Osteocyte (in vitro differentiated cells): ENCODE measurements at places on chromosomes 5 and 9. TPM values are rescaled to one million over a fixed set of nuclear protein-coding genes. Genes with fewer than 3 reads are reported as not detected.

The CMBL gene
- total RNA-seq: 23.3 and 24.2 TPM in 2 replicates

GRCh38 chr5:150573216-150573615 is 65.3 kb downstream of the NDST1 start:
- no peak for DNase-seq

DNA sequence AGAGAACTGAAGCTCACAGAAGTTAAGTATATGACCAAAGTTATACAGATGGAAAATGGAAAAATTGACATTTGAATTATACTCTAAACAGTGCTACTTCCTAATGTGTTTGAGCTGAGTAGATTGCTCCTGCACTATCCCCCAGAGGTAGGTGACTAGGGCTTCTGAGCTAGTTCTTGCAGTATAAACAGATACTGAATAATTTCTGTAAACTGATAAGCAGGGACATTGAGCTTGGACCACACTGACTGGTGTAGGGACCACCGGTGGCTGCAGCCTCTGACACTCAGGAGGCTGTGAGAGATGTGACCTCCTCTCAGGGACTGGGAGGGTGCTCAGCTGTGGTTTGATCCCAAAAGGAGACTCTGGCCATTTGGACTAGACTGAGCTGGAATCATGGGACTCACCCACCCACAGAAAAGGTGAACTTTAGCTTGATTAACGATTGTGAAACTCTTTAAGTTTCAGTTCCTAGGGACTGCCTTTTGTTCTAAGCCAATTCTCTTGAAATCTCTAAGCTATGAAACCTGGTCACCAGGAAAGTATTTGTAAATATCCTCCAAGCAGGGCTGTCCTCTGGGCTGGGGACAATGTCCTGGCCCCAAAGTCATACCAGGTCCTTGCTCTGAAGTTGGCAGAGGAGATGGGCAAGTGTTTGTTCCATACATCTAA is 291.5 kb downstream of the SEC61B start:
- DNase-seq: no peak

The RPL35 gene
- total RNA-seq: 885 and 912 TPM in 2 replicates

GRCh38 chr5:19240170-19240569 is 747.8 kb downstream of the CDH18 start:
- no peak for DNase-seq

DNA sequence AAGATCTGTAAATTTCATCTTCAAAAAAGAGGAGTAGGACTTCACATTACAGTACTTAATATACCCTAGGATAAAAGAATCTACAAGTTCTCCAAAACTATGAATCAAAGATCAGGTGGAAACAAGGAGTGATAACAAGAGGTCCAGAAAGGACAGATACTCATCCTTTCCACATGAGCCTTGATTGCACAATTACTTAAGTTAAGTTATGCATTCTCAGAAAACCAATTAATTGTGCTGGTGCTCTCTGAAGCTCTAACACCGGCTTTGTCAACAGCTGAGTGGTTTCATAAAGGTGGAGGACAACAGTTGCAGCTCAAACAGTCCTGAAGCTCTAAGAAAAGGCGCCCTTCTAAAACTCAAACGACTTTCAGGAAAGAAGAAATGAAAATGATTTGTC is 251.9 kb downstream of the BNC2 start:
- DNase-seq: no peak

The ANKRD31 gene
- 0.13 and 0.18 TPM in 2 replicates for total RNA-seq

- DNase-seq: no peak
These were observed 219.3 kb downstream of the KCNN2 start for GRCh38 chr5:114581136-114581535.

- no peak for DNase-seq
These were observed 2.5 kb upstream of the MSMP start for GRCh38 chr9:35756275-35757225.

- DNase-seq: no peak
These were observed 210.7 kb upstream of the DMRT1 start for GRCh38 chr9:630817-631216.

- DNase-seq: peak; percentile 62
These were observed 248.3 kb downstream of the FSTL4 start for GRCh38 chr5:133363807-133364587.

The SOX30 gene
- not detected in 2 replicates for total RNA-seq

GRCh38 chr9:35318741-35319140 is 156.9 kb downstream of the UNC13B start:
- DNase-seq: no peak

GRCh38 chr5:40400245-40400644 is 279.5 kb upstream of the PTGER4 start:
- DNase-seq: no peak

The OR1L6 gene
- total RNA-seq: not detected in 2 replicates

DNA sequence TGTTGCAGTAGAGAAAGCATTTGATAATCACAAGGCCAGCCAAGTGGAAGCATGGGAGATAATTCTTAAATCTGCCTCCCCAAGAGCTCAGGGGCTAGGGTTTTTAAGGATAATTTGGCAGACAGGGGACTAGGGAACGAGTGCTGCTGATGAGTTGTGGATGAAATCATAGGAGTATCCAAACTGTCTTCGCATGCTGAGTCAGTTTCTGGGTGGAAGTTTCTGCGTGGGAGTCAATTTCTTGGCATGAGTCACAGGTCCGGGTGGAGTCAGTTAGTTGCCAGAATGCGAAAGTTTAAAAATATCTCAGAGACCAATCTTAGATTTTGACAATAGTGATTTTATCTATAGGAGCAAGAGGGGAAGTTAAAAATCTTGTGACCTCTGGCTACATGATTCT is 112.6 kb downstream of the TMC1 start:
- DNase-seq: no peak

GRCh38 chr9:136051837-136052471 is 43.1 kb downstream of the NACC2 start:
- peak; percentile 93 for DNase-seq

The CEP72 gene
- 5.4 and 7.6 TPM in 2 replicates for total RNA-seq

The GRXCR2 gene
- not detected in 2 replicates for total RNA-seq

DNA sequence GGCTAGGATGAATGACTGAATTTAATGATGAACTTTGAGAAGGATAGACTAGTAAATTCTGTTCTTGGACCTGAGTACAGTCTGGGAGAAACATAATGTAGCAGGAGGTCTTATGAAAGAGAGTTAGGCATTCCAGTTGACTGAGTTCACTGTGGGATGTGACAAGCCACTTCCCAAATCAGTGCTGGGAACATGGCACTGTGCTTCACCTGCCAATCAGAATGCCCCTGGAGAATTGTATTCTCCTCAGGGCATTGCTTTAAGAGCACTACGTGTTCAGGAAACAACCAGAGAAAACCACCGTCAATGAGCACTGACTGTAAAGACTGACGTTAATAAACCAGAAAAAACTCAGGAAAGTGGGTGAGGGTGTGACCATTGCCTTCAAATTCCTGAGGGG is 1.2 kb downstream of the CCDC107 start:
- DNase-seq: no peak

GRCh38 chr5:172322028-172322965 is 38.7 kb upstream of the UBTD2 start:
- no peak for DNase-seq

The MPDZ gene
- total RNA-seq: 51.9 and 56.1 TPM in 2 replicates

DNA sequence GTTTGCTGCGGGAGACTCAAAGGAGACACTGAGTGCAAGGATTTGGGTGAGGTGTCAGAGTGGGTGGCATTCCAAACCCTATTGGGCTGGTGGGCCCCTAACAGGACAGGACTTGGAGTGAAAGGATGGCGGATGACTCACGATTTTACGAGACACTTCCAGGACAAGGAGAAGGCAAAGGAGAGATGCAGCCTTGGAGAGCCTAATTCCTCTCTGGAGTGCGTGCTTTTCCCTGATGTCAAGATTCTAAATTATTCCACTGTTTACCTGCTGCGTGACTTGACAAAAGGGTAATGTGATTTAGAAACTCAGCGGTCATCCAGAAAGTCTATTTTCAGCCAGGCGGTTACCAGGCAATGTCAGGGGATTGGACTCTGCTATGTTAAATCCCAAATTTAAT is 41.6 kb upstream of the CD180 start:
- no peak for DNase-seq

The GGTA1 gene
- total RNA-seq: 0.64 and 1.1 TPM in 2 replicates

DNA sequence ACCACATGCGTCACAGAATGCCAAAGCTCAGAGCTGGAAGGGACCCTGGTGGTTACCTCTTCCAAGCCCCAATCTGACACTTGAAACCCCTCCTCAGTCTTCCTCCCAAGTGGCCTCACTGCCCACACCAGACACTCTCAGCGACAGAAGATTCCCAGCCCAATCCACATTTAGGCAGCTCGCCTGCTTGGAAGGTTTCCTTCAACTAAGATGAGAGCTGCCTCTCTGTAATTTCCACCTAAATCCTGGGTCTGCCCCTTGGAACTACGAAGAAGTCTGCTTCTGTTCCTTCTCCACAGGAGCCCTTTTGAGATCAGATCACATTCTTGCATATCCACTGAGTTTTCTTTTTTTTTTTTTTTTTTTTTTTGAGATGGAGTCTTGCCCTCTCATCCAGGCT is 83.7 kb downstream of the PAX5 start:
- DNase-seq: no peak

DNA sequence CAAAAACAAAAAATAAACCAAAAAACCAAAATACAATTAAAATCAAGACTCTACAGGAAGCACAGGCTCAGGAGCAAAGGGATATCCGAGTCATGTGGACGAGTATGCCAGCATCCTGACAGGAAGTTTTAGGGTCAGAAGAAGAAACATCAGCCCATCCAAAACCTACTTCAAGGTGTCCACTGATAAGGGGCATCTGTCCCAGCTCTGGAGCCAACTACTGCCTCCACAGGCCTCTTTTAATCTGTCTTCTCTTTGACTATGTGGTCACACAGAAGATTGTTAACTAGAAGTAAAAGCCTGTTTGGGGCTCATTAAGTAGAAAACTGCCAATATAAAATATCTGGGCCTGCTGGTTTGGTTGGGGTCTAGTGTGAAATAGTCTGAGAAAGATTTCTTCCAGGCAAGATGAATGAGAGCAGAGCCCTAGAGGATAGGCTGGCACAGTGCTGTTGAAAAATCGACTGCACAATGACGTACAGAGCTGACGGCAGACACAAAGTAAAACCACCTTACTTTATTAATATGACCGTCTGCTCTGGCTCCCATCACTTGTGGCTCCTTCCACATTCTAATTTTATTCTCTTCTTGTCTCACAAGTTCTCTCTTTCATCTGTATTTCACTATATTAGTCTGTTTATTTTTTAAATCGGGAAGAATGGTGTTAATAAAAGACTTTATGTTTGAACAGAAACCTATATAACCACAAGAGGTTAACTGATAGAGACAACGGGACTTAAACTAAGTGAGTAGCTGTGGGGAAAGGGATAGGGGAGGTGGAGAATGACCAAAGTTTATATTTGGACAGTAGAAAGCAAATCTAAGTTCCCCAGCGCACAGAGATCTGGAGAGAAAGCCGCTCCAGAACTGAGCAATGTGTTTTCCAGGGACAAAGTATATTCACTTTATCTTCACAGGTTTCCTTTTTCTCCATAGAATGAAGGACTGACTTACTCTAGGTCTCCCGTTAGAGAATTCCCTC is 22.9 kb upstream of the MSH3 start:
- DNase-seq: no peak

- DNase-seq: no peak
These were observed 49.2 kb downstream of the MYO10 start for GRCh38 chr5:16886793-16887345.

GRCh38 chr5:140130949-140131733 is 5.4 kb downstream of the IGIP start:
- peak; percentile 19 for DNase-seq

GRCh38 chr9:19663570-19663969 is 125.3 kb downstream of the SLC24A2 start:
- no peak for DNase-seq

- no peak for DNase-seq
These were observed 53.9 kb downstream of the GALNT10 start for GRCh38 chr5:154244476-154244875.

DNA sequence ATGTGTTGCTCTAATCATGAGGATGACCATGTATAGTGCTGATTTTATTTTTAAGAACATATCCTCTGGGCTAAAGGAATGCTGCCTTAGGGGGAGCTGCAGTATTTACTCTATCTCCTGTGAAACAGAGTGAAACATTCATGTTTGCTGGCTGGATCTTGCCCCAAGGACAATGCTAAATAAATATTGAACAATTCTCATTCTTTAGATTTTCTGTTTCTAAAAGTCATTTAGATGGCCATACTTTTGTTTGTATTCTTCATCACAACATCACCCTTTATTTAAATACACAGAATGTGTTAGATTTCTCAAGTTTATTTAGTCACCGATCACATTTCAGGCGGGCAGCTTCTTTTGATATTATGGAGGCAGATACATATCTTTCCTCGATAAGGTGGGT is 103.3 kb downstream of the ARHGEF28 start:
- no peak for DNase-seq

GRCh38 chr9:133786371-133786753 is 48.2 kb upstream of the SARDH start:
- DNase-seq: no peak

GRCh38 chr5:180486636-180487149 is 7.5 kb upstream of the CNOT6 start:
- no peak for DNase-seq

DNA sequence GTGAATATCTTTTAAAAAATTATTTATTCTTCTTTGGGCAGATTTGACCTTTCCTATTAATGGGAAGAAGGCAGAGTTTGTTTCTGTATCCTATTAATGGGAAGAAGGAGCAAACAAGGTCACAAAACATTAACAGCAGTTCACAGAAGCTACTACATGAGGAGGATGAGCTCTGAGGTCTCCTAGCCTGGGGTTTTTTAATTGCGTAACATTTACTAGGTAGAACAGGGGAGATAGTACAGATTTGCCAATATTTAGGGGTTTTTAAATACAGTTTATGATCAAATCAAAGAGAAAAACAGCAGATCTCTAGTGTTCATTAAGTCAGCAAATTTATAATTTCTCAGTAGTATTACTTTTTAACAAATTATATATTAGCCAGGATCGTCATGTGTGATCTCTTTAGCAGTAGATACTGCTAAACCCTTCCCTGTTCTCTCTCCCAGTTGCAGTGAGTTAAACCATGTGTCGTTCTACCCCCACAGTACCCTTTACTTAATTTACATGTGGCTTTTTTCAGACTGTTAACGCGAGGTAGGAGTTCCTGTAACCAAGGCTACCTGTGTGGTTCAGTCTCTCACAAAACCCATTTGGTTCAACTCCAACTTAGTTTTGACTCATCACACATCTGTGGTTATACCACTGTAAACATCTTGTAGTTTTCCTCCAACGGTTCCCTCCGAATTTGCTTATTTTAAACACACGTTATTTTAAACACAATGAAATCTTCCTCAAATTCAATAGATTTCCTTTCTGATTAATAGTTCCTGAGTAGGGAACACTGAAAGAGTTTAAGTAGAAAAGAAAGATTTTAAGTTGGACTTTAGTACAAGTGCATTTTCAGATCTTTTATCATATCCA is 13.3 kb downstream of the SLC25A46 start:
- DNase-seq: no peak

- peak; percentile 88 for DNase-seq
These were observed 143.6 kb downstream of the BNC2 start for GRCh38 chr9:16726718-16727451.

The SNX18 gene
- total RNA-seq: 27.3 and 28.8 TPM in 2 replicates

The FGF10 gene
- not detected in 2 replicates for total RNA-seq

- DNase-seq: no peak
These were observed 49.5 kb downstream of the SPINK5 start for GRCh38 chr5:148113243-148113642.

- no peak for DNase-seq
These were observed 719 bp upstream of the ISCA1 start for GRCh38 chr9:86282979-86283535.
